ENCODE measurements at places on chromosomes 7 and 10.
A peak's percentile ranks its signal among the peaks of the same experiment; 100 is the strongest.

GRCh38 chr10:2949221-2949947, 118.0 kb upstream of the PFKP start:
- no peak for DNase-seq

- no peak for DNase-seq
Observed at GRCh38 chr10:62658516-62658915, 146.0 kb upstream of the ADO start.

GRCh38 chr10:93083743-93084539, 10.2 kb downstream of the CYP26A1 start:
- DNase-seq, result no peak

- DNase-seq, result peak; percentile 40
Observed at GRCh38 chr7:111424768-111425167, 137.5 kb downstream of the IMMP2L start.

- DNase-seq, result no peak
Observed at GRCh38 chr10:78914060-78914378, 154.7 kb upstream of the ZMIZ1 start.

GRCh38 chr7:105678811-105679495, 97.7 kb upstream of the EFCAB10 start:
- no peak for DNase-seq

- peak; percentile 26 for DNase-seq
Observed at GRCh38 chr7:142880876-142881505, 4.6 kb downstream of the TRPV6 start.

DNA sequence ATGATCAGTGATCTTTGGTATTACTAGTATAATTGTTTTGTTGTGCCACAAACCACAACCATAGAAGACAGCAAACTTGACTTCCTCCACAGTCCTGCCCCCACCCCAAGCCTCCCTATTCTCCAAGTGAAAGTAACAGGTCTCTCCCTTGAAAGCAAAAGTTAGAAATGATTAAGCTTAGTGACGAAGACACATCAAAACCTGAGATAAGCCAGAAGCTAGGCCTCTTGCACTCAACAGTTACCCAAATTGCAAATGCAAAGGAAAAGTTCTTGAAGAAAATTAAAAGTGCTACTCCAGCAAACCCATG, 7.5 kb downstream of the SAR1A start:
- DNase-seq, result no peak

GRCh38 chr10:132467464-132468149, 70.0 kb upstream of the INPP5A start:
- DNase-seq, result no peak

- peak; percentile 90 for DNase-seq
Observed at GRCh38 chr7:138186951-138187351, 110.7 kb downstream of the AKR1D1 start.

- no peak for DNase-seq
Observed at GRCh38 chr10:124727361-124727960, 16.7 kb downstream of the FAM53B start.

DNA sequence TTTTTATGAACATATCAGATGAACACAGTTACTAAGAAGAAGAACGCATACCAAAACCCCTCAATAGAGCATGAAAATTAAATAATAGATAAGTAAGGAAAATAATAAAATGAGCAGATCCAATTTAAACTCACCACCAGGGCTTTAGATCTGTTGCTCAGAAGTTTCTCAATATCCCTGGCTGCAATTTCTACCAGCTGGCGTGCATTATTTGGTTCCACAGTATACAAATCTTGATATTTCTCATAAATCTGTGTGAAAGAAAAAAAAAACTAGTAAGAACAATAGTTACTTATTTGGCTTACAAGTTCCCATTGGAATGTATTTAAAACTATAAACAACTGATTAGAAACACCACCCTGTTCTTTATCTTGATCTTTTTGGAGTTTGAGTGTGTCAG, 108.6 kb downstream of the CACNA2D1 start:
- no peak for DNase-seq

- no peak for DNase-seq
Observed at GRCh38 chr10:70651661-70652060, 20.6 kb upstream of the ADAMTS14 start.

DNA sequence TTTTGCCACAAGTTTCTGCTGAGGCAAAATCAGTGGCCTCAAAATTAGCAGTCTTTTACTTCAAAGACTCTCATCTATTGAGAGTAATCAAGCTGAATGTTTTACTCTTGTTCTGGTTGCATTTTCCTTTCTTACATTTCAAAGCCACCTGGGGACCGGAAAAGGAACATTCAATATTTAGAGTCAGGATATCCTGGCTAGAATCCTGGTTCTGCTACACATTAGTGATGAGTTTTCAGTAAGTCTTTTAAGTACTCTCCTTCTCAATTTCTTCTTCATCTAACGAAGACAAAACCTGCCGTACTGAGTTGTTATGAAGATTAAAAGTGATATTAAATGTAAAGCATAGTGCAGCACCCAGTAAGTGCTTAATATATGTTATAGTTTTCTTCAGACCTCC, 52.5 kb downstream of the LAMB4 start:
- no peak for DNase-seq
